ENCODE measurements at places on chromosomes 5 and 9.

GRCh38 chr9:4174546-4175175 is 125.2 kb downstream of the GLIS3 start:
- no peak for DNase-seq

DNA sequence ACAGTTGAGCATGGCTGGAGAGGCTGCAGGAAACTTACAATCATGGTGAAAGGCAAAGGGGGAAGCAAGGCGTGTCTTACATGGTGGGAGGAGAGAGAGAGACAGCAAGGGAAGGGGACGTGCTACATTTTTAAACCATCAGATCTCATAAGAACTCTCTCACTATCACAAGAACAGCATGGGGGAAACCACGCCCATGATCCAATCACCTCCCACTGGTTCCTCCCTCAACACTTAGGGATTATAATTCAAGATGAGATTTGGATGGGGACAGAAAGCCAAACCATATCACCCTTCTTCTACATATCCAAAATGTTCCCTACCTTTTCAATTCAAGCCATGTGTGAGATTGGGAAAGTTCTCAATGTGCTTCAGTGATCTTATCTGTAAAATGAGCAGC is 22.9 kb upstream of the GLRX start:
- no peak for DNase-seq

DNA sequence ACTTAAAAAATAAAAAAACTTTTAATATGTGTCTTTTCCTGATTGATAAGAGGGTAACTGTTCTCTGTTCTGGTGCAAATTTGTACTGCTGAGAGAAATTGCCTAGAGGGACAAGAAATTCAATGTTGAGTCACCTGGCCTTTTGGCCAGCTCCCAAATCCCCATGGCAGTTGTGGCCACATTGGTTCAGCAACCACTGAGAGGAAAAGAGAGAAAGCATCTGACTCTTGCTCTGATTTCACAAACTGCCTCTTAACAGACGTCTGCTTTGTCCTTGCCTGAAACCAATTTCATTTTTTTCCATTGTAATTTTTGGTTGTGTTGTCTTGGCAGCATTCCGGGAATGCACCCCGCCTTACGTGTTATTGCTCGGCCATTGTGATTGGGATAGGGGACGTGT is 42.4 kb downstream of the NTRK2 start:
- DNase-seq, result no peak

DNA sequence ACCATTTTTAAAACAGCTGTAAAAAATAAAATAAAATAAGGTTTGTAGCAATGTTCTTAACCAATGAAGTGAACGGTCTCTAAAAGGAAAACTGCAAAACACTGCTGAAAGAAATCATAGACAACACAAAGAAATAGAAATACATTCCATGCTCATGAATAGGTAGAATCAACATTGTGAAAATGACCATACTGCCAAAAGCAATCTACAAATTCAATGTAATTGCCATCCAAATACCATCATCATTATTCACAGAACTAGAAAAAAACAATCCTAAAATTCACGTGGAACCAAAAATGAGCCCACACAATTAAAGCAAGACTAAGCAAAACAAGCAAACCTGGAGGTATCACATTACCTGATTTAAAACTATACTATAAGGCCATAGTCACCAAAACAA is 67.6 kb upstream of the RGMB start:
- DNase-seq, result no peak

DNA sequence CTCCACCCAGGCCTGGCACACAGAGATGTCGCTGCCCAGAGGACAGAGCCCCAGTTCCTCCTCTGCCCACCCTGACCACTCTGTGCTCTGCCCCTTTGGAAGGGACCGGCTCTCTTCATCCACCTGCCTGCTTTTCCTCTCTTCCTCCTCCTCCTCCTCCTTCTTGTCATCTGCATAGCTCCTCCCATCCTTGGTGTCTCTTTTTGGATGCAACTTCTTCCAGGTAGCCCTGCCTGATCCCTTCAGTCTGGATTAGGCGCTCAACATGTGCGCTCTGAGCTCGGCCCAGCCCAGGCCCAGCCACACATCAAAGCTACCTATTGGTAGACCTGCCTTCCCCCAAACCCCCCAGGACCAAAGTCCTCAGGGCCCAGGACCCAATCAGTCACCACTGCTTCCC is 52.6 kb upstream of the RXRA start:
- no peak for DNase-seq

GRCh38 chr9:83433846-83434245 is 104.4 kb downstream of the FRMD3 start:
- no peak for DNase-seq

- DNase-seq, result no peak
These were observed 102.2 kb downstream of the FGF18 start for GRCh38 chr5:171521679-171522078.
